Activated naive CD8-positive, alpha-beta T cell treated with anti-CD3 and anti-CD28 coated beads for 36 hours (primary cell): ENCODE measurements at places on chromosomes 11 and 22.

DNA sequence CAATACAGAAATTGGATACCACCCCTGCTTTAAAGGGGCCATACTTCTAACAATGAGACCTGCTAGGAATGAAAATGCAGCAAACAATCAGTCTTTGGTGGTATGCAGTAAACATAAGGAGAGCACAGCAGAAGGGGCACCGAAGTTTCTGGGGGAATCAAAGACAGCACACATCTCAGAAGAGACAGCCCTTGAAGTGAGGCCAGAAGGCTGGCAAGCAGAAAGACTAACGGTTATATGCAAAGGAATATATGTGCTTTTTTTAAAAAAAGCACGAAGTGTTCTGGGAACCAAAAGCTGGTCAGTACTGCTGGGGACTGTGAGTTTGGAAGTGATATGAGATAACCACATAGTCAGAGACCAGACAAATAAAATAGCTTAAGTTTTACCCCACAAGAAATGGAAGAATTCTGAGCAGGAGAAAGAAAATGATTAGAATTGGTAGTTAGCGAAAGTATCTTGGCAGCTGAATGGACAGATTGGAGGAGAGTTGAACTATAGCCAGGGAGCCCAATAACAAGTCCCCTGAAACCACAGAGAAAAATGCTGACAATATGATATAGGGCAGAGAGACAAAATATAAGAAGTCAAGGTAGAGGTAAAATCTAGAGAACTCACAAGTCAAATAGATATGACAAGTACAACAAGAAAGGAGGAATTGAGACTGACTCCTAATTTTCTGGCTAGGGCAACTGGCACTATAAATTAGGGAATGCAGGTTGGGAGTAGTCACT lies 125.7 kb downstream of the MRTFA start:
- H3K27ac ChIP-seq: no peak overlapping the region
- H3K27me3 ChIP-seq: no peaks in the 10 kb centered on the region
- DNase-seq: no peak
- no peaks in the 10 kb centered on the region for H3K36me3 ChIP-seq
- H3K4me1 ChIP-seq: peaks cover 32% of the 10 kb centered on the region

GRCh38 chr22:42364604-42365110 lies 67.5 kb downstream of the NFAM1 start:
- H3K27me3 ChIP-seq: peaks cover 37% of the 10 kb centered on the region
- H3K36me3 ChIP-seq: no peaks in the 10 kb centered on the region
- H3K27ac ChIP-seq: no peak overlapping the region

DNA sequence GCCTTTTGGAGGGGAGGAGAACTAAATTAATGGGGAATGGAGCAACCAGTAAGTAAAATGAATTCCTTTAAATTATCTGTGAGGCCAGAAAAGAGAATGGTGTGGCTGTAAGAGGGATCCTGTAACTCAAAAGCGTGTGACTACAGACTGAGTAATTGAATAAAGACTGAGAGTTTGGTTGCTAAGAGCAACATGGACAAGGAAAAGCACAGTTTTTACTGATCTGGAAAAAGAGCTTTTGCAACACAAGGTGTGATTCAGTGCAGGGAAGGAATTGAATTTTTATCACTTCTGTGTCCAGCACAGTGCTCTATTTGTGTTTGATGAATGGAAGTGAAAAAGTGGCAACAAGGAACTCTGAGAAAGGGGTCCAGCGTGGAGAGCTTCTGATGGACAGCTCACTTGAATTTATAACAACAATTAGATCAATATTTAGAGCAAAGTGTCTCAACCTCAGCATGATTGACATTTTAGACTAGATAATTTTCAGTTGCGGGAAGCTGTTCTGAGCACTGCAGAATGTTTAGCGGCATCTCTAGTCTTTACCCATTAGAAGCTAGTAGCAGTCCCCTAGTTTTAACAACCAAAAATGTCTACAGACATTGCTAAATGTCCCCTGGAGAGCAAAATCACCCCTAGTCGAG lies 202.8 kb upstream of the BDNF start:
- H3K27me3 ChIP-seq: peaks cover 11% of the 10 kb centered on the region
- no peak overlapping the region for H3K27ac ChIP-seq
- DNase-seq: no peak

- DNase-seq: no peak
- peaks cover 1% of the 10 kb centered on the region for H3K4me1 ChIP-seq
- H3K27me3 ChIP-seq: no peaks in the 10 kb centered on the region
- H3K36me3 ChIP-seq: no peaks in the 10 kb centered on the region
Measured at GRCh38 chr22:19664406-19664805, 49.9 kb upstream of the SEPTIN5 start.

DNA sequence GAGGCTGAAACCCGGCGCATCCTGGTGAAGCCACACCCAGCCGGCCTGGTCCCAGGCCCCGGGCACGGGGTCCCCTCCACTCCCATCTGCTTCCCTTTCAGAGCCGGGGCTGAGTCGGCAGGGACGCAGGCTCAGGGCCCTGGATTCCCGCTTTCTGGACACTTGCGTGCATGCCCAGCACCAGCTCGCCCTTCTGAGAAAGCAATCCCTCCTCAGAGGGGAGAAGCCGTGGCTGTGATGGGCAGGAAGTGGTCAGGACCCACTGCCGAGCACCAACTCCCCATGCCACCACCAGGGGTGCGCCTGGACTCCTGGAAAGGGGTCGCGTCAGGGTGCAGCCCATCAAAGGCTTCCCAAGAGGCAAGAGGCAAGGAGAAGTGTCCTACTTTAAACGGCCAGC lies 15.1 kb downstream of the CDKN1C start:
- no peak overlapping the region for H3K27ac ChIP-seq
- H3K36me3 ChIP-seq: no peaks in the 10 kb centered on the region
- H3K27me3 ChIP-seq: peaks cover 47% of the 10 kb centered on the region
- H3K4me1 ChIP-seq: peaks cover 13% of the 10 kb centered on the region

- peaks cover 6% of the 10 kb centered on the region for H3K36me3 ChIP-seq
- no peak for DNase-seq
- H3K27me3 ChIP-seq: no peaks in the 10 kb centered on the region
- peaks cover 6% of the 10 kb centered on the region for H3K4me1 ChIP-seq
- H3K4me3 ChIP-seq: no peak overlapping the region
Measured at GRCh38 chr22:29798318-29798717, 31.1 kb downstream of the UQCR10 start.

DNA sequence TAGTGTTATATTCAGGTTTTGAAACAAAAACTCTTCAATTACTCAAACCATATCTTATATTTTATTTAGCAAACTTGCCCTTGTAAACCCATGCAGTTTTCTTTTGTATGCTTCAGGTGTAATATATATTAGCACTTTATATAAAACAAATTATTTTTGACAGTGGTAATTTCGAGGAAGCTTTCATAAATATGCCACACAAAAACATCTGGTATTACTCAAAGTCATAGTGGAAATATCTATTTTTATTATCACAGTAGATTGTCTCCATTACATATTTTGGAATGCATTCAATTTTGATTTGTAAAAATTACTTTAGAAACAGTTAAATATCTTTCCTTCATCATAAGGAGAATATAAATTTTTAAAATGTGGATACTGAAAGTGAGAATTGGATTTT lies 89.1 kb upstream of the FIBIN start:
- no peak overlapping the region for H3K27ac ChIP-seq
- no peaks in the 10 kb centered on the region for H3K27me3 ChIP-seq
- DNase-seq: no peak

DNA sequence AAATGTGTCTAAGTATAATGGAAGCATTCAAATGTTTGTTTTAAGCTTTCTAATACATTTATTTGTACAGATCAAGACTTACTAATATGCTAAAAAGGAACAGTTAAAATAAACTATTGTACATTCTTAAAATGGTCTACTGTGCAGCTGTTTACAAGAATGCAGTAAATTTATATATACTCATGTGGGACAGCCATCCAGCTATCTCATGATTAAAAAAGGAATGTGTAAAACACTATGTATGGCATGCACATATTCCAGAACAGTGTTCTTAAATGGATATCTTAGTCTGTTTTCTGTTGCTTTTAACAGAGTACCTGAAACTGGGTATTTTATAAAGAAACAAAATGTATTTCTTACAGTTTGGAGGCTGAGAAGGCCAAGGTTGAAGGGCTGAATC lies 30.2 kb upstream of the CSTF3 start:
- H3K4me3 ChIP-seq: no peak overlapping the region
- no peak for DNase-seq
- H3K4me1 ChIP-seq: no peaks in the 10 kb centered on the region
- H3K27ac ChIP-seq: no peak overlapping the region

DNA sequence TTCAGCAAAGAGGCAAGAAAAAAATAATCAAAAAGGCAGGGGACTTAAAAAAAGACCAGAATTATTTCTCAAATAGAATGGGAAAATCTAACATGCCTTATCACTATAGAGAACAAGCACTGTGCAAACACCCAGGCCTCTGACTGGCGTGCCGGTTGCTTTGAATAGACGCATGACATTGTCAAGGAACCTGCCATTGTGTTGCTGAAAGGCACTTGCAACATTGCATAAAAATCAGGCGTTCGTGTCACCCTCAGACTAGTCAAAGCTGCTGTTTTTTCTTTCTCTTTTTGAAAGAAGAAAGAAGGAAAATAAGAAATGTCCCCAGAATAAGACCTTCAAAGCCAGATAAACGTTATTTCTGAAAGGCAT lies 549.3 kb upstream of the CADM1 start:
- no peaks in the 10 kb centered on the region for H3K4me1 ChIP-seq
- no peaks in the 10 kb centered on the region for H3K36me3 ChIP-seq
- no peaks in the 10 kb centered on the region for H3K27me3 ChIP-seq
- DNase-seq: no peak

- H3K4me3 ChIP-seq: peak overlapping the region; percentile 90
- H3K36me3 ChIP-seq: peaks cover 62% of the 10 kb centered on the region
- H3K27ac ChIP-seq: peak overlapping the region; percentile 94
- peaks cover 12% of the 10 kb centered on the region for H3K27me3 ChIP-seq
- DNase-seq: peak; percentile 99
- H3K4me1 ChIP-seq: peaks cover 44% of the 10 kb centered on the region
Measured at GRCh38 chr11:119095066-119095880, 6.4 kb downstream of the DPAGT1 start.

- no peak overlapping the region for H3K27ac ChIP-seq
- no peak for DNase-seq
- no peaks in the 10 kb centered on the region for H3K4me1 ChIP-seq
- H3K27me3 ChIP-seq: peaks cover 11% of the 10 kb centered on the region
Measured at GRCh38 chr11:130940706-130941105, 24.4 kb upstream of the SNX19 start.

- H3K27ac ChIP-seq: no peak overlapping the region
- DNase-seq: no peak
- peaks cover 11% of the 10 kb centered on the region for H3K27me3 ChIP-seq
- H3K4me3 ChIP-seq: no peak overlapping the region
- H3K36me3 ChIP-seq: no peaks in the 10 kb centered on the region
Measured at GRCh38 chr22:40010746-40011145, 16.0 kb downstream of the FAM83F start.

DNA sequence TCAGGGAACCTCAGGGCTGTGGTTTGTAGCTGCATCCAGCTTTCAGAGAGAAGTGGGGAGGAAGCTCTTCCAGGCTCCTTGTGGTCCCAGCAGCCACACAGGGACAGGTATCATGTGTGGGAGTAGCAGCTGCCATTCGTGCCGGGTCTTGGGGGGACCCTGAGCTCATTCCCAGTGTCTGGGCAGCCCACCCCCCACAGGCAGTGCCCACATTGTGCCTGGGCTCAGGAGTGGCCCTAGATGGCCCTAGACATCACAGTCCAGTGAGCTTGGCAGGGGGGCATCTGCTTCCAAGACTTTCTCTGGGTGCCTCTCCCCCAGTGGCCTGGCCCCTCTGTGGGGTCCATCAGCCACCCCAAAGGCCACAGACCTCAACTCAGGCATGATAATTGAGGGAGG lies 619.7 kb downstream of the BRD1 start:
- H3K36me3 ChIP-seq: no peaks in the 10 kb centered on the region
- no peaks in the 10 kb centered on the region for H3K4me1 ChIP-seq
- no peaks in the 10 kb centered on the region for H3K27me3 ChIP-seq
- no peak overlapping the region for H3K27ac ChIP-seq

DNA sequence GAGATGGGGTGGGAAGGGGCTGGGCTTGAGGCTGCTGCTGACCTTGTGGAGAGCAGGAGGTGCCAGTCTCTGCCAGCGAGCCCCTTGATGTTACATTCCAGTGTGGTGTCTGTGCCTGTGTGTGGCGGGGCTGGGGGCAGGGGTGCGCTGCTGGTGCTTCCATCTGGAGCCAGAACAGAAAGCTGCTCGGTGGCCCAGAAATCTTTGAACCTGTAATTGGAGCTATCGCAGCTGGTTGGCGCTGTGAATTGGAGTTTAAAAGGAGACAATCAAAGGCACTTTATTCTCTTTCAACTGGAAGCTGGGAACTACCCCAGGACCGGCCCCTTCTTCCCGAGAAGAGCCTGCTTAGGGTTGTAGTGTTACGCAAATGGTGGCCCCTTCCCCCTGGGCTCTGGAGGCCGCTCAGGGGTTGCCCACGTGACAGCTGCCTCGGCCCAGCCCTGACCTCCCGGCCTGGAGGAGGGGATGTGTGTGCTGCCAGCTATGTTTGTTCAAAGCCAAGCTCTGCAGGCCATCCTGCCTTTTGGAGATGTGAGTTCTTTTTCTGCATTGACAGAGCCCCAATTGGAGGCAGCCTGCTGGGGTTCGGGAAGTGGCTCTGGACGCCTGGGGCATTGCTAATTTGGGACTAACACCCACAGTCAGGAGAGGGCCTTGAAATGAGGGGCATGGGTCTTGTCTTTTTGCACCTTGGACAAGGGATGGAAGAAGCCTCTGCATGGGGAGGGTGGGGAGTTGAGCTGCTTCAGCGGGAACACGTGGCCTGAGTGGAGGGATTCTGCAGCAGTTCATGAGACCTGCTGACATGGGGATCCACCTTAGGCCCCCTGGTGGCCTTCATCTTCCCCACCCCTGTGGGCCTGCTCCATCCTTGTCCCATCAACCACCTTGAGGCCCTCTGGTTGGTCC lies 14.0 kb upstream of the ARSA start:
- no peak for DNase-seq
- no peaks in the 10 kb centered on the region for H3K4me1 ChIP-seq
- no peaks in the 10 kb centered on the region for H3K36me3 ChIP-seq
- no peak overlapping the region for H3K4me3 ChIP-seq
- H3K27me3 ChIP-seq: peaks cover 23% of the 10 kb centered on the region
- no peak overlapping the region for H3K27ac ChIP-seq

DNA sequence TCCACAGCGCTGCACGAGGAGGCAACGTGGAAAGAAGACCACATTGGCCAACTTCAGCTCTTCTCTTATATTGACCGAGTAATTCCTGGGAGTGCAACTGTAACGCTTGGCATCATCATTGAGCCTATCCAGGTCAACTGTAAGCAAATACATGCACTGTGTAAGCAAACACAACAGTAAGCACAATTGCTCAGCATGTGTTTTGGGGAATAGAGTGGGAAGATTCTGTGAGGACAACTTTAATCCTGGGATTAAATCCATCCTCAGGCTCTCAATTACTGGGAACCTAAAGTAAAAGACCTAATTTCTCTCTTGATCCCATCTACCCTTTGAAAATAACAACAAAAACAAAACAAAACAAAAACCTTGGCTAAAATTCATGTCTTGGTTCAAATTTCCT lies 109.5 kb upstream of the DDI1 start:
- H3K4me1 ChIP-seq: no peaks in the 10 kb centered on the region
- H3K36me3 ChIP-seq: no peaks in the 10 kb centered on the region
- H3K27me3 ChIP-seq: no peaks in the 10 kb centered on the region
- H3K27ac ChIP-seq: no peak overlapping the region

GRCh38 chr11:117859061-117859460 lies 17.4 kb downstream of the FXYD6 start:
- H3K36me3 ChIP-seq: no peaks in the 10 kb centered on the region
- no peak overlapping the region for H3K27ac ChIP-seq
- no peak for DNase-seq
- H3K4me3 ChIP-seq: no peak overlapping the region

GRCh38 chr11:45876401-45876800 lies 9.1 kb upstream of the MAPK8IP1 start:
- H3K27me3 ChIP-seq: no peaks in the 10 kb centered on the region
- no peak overlapping the region for H3K4me3 ChIP-seq
- peaks cover 8% of the 10 kb centered on the region for H3K36me3 ChIP-seq
- no peak overlapping the region for H3K27ac ChIP-seq
- H3K4me1 ChIP-seq: no peaks in the 10 kb centered on the region
- DNase-seq: no peak
